ENCODE measurements at places on chromosomes 1 and 21. TPM values are rescaled to one million over a fixed set of nuclear protein-coding genes. Genes with fewer than 3 reads are reported as not detected.

DNA sequence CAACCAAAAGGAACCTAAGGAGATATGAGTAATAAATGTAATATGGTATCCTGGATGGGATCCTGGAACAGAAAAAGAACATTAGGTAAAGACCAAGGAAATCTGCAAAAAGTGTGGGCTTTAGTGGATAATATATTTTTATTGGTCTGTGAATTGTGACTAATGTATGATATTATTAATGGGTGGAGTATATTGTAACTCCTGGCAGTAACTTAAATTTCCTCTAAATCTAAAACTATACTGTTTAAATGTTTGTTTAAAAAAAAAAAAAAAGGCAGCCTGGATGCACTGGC lies 68.4 kb downstream of the LRRC8D start:
- no peak overlapping the region for H3K4me3 ChIP-seq
- H3K27me3 ChIP-seq: no peaks in the 10 kb centered on the region
- H3K27ac ChIP-seq: no peak overlapping the region
- no peaks in the 10 kb centered on the region for H3K36me3 ChIP-seq

- no peak overlapping the region for H3K27ac ChIP-seq
- H3K36me3 ChIP-seq: no peaks in the 10 kb centered on the region
- H3K27me3 ChIP-seq: no peaks in the 10 kb centered on the region
- no peak overlapping the region for H3K4me3 ChIP-seq
These were observed 21.4 kb downstream of the WNT9A start for GRCh38 chr1:227926216-227926791.

GRCh38 chr21:17911628-17912027 lies 92.5 kb upstream of the C21orf91 start:
- H3K4me3 ChIP-seq: no peak overlapping the region
- H3K27ac ChIP-seq: no peak overlapping the region
- H3K36me3 ChIP-seq: no peaks in the 10 kb centered on the region
- no peaks in the 10 kb centered on the region for H3K4me1 ChIP-seq

Gene CATSPER4
- total RNA-seq: not detected

- DNase-seq: no peak
- H3K36me3 ChIP-seq: no peaks in the 10 kb centered on the region
- peak overlapping the region; percentile 24 for H3K4me3 ChIP-seq
- H3K27me3 ChIP-seq: peaks cover 6% of the 10 kb centered on the region
These were observed 945 bp upstream of the WNT9A start for GRCh38 chr1:227948493-227949260.

DNA sequence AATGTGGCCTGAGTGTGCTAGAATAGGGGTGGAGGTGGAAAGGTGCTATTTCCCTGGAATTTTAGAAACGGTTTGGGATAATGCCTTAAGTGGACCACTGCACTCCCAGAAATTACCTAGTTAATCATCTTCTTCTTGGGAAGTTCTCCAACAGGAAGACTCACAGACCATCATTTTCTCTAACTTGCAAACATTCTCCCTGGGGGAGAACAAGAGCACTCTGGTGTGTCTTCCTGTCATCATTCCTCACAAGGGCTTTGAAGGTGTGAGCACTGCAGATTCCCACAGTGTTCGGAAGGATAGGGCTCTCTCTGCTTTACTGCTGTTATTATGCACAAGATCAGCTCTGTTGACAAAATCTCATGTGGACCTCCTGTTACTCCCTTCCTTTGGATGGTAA lies 54.9 kb upstream of the TSPAN2 start:
- H3K4me1 ChIP-seq: peaks cover 1% of the 10 kb centered on the region
- H3K36me3 ChIP-seq: no peaks in the 10 kb centered on the region
- H3K4me3 ChIP-seq: no peak overlapping the region
- no peak for DNase-seq

DNA sequence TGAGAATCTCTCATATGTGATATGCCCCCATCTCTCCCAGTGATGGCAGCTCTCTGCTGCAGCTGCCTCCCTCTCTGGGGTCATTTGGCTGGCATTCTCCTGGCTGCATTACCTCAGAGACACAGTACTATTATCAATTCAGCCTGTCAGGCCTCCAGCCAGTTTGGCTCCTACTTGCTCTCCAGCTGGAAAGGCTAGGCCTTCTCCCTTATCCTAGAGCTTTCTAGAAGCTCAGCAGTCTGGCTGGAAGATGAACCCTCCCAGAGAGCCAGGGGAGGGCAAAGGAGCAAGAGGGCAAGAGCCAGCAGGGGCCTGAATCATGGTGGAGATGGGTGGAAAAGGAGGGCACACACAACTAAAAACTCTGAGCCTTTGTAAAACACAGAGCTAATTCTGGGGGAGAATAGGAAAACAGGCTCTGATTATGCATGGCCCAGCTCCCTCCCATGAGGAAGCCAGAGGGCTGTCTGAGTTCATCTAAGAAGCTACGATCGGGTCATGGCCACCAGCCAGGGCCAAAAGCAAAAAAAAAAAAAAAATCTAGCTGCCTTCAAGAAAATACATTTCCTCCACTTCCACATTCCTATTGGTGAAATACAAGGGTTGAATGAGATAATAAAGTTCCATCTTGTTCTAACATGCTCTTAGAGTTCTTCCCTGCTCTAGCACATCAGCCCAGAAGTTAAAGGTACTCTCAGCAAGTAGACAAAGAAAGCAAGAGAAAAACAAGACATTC lies 8.8 kb downstream of the LAMB3 start:
- DNase-seq: no peak

GRCh38 chr1:99490031-99490430 lies 155.9 kb upstream of the PALMD start:
- no peak for DNase-seq
- no peaks in the 10 kb centered on the region for H3K27me3 ChIP-seq
- no peaks in the 10 kb centered on the region for H3K36me3 ChIP-seq
- no peak overlapping the region for H3K27ac ChIP-seq
- no peak overlapping the region for H3K4me3 ChIP-seq

- no peak overlapping the region for H3K27ac ChIP-seq
- H3K4me3 ChIP-seq: no peak overlapping the region
- no peaks in the 10 kb centered on the region for H3K36me3 ChIP-seq
- no peaks in the 10 kb centered on the region for H3K27me3 ChIP-seq
- no peak for DNase-seq
These were observed 123.9 kb downstream of the PRDM2 start for GRCh38 chr1:13823936-13824335.

DNA sequence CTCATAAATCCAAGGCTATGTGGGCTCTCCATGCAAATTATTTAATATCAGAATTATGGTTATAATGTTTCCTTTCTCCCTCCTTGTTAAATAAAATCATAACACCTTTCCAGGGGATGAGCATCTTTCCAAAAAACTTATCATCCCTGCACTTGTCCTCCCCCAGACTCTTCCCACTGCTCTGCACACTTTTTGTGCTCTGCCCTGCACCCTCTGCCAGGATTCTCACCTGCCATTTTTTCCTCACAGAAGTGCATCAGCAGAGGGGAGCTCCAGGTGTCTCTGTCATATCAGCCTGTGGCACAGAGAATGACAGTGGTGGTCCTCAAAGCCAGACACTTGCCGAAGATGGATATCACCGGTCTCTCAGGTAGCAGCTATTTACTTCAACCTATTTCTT lies 20.9 kb downstream of the SYT11 start:
- H3K36me3 ChIP-seq: peaks cover 9% of the 10 kb centered on the region
- no peaks in the 10 kb centered on the region for H3K4me1 ChIP-seq
- no peak overlapping the region for H3K27ac ChIP-seq
- DNase-seq: no peak
- H3K4me3 ChIP-seq: no peak overlapping the region

DNA sequence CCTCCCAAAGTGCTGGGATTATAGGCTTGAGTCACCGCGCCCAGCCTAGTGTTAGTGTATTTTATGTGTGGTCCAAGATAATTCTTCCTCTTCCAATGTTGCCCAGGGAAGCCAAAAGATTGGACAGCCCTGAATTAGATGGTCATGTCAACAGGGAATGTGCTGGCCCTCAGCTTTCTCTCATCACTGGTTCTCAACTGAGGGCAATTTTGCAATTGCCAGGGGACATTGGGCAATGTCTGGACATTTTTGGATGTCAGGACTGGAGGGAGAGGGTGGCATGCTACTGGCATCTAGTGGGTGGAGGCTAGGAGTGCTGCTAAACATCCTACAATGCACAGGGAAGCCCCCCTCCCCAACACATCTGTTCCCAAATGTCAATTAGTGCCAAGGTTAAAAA lies 95.0 kb downstream of the LAMC2 start:
- H3K27ac ChIP-seq: no peak overlapping the region
- no peaks in the 10 kb centered on the region for H3K4me1 ChIP-seq
- no peak overlapping the region for H3K4me3 ChIP-seq
- H3K36me3 ChIP-seq: no peaks in the 10 kb centered on the region

Gene RGSL1
- not detected for total RNA-seq

Gene ERG
- not detected for total RNA-seq

- no peak for DNase-seq
- no peak overlapping the region for H3K4me3 ChIP-seq
- H3K27ac ChIP-seq: no peak overlapping the region
- no peaks in the 10 kb centered on the region for H3K27me3 ChIP-seq
- H3K4me1 ChIP-seq: peaks cover 31% of the 10 kb centered on the region
These were observed 53.3 kb downstream of the MRPS6 start for GRCh38 chr21:34126691-34127090.

GRCh38 chr1:11518791-11519628 lies 40.1 kb downstream of the DISP3 start:
- H3K36me3 ChIP-seq: no peaks in the 10 kb centered on the region
- H3K4me1 ChIP-seq: no peaks in the 10 kb centered on the region
- DNase-seq: no peak

- H3K27me3 ChIP-seq: no peaks in the 10 kb centered on the region
- H3K36me3 ChIP-seq: no peaks in the 10 kb centered on the region
- no peak overlapping the region for H3K27ac ChIP-seq
These were observed 386.6 kb downstream of the PTBP2 start for GRCh38 chr1:97108179-97108578.

Gene AMY1C
- total RNA-seq: not detected

Gene TSSK3
- total RNA-seq: 3.5 TPM

DNA sequence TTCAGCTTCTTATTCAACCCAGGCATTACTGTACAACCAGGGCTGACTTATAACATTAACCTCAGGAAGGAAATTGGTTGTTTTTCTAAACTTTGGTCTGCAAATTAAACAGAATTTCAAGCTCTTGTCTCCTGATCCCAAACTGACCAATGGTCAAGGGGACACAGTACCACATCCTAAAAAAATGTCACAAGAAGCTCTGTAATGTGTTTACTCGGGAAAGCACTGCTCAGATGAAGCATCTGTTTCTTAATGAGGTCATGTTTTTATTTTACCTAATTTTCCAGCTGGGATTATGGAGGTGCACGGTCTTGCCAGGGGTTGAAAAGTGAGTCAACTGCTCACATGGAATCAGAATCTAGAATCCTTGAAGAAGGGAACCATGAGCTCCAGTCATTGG lies 18.7 kb downstream of the ADAMTS5 start:
- H3K36me3 ChIP-seq: no peaks in the 10 kb centered on the region
- no peaks in the 10 kb centered on the region for H3K4me1 ChIP-seq
- no peaks in the 10 kb centered on the region for H3K27me3 ChIP-seq
- no peak overlapping the region for H3K27ac ChIP-seq
- no peak for DNase-seq

- H3K4me3 ChIP-seq: no peak overlapping the region
- no peak overlapping the region for H3K27ac ChIP-seq
These were observed 122.2 kb downstream of the NFIA start for GRCh38 chr1:61204528-61204927.

Gene FMO3
- not detected for total RNA-seq

Gene PCAT6
- not detected for total RNA-seq

DNA sequence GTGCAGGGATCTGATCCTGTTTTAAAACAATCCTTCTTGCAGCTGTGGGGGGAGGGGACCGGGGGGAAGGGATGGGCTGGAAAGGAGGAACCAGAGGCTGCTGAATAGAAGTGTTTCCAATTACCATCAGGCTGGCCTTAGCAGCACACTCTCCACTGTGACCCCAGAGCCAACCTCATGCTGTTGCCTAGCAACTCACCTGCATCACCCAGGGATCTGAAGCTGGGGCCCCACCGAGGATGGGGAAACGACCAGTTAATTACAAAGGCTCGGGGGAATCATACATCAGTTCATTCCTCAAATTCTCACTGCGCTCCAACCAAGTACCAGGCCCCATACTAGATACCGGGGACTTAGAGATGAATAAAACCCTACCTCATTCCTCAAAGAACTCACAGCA lies 11.9 kb upstream of the GPX7 start:
- no peak overlapping the region for H3K4me3 ChIP-seq
- no peaks in the 10 kb centered on the region for H3K36me3 ChIP-seq
- no peaks in the 10 kb centered on the region for H3K4me1 ChIP-seq
- no peak overlapping the region for H3K27ac ChIP-seq
- no peak for DNase-seq
- H3K27me3 ChIP-seq: no peaks in the 10 kb centered on the region

Gene SPRR5
- not detected for total RNA-seq

GRCh38 chr1:221687836-221688487 lies 53.9 kb downstream of the DUSP10 start:
- DNase-seq: no peak
- no peaks in the 10 kb centered on the region for H3K36me3 ChIP-seq
- no peaks in the 10 kb centered on the region for H3K4me1 ChIP-seq
- no peaks in the 10 kb centered on the region for H3K27me3 ChIP-seq

GRCh38 chr1:218705911-218706893 lies 361.1 kb downstream of the TGFB2 start:
- DNase-seq: no peak
- H3K27ac ChIP-seq: no peak overlapping the region
- no peak overlapping the region for H3K4me3 ChIP-seq
- no peaks in the 10 kb centered on the region for H3K4me1 ChIP-seq

DNA sequence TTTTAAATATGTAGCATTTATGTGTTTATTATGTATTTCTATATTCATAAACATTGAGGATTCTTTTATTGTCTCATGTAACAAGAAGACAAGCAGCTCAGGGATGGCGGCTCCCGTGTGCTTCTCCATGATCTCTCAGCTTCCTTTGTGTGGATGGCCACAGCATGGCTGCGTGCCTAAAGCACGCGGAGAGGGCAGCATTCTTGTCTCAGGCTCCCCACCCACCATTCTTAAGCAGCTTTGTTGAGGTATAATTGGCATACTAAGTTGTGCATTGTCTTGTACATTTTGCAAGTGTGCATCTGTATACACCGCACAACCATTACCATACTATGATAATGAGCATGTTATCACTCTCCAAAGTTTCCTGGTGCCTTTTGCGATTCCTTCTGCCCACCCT lies 81.6 kb downstream of the CAMTA1 start:
- no peaks in the 10 kb centered on the region for H3K4me1 ChIP-seq
- no peak for DNase-seq
- H3K27me3 ChIP-seq: no peaks in the 10 kb centered on the region
- H3K36me3 ChIP-seq: no peaks in the 10 kb centered on the region

Gene TMCO4
- 28.6 TPM for total RNA-seq

DNA sequence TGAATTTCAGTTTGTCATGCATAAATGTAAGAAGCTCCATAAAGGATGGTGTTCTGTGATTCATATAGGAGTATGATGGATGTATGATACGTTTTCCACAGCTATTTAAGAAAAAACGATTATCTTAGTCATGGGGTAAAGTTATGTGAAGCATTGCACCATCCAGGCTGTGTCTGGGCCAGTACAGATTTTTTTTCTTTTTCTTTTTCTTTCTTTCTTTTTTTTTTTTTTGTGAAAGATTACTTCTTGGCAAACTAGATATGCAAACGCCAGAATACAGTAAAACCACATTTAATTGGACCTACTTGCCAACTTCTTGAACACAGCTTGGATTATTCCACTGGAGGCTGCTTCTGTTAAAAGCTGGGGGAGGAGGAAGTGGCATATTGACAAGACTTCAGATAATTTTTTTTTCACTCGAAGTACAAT lies 14.9 kb downstream of the ZBTB18 start:
- H3K36me3 ChIP-seq: no peaks in the 10 kb centered on the region
- no peak overlapping the region for H3K4me3 ChIP-seq
- no peak overlapping the region for H3K27ac ChIP-seq
- DNase-seq: no peak

GRCh38 chr1:100164216-100164615 lies 13.8 kb downstream of the LRRC39 start:
- no peak overlapping the region for H3K27ac ChIP-seq
- no peaks in the 10 kb centered on the region for H3K36me3 ChIP-seq
- DNase-seq: no peak
- H3K4me1 ChIP-seq: no peaks in the 10 kb centered on the region
- no peaks in the 10 kb centered on the region for H3K27me3 ChIP-seq
- H3K4me3 ChIP-seq: no peak overlapping the region
